EL (cell line): ENCODE measurements at places on chromosomes 5 and 9.
A peak's percentile ranks its signal among the peaks of the same experiment; 100 is the strongest.

DNA sequence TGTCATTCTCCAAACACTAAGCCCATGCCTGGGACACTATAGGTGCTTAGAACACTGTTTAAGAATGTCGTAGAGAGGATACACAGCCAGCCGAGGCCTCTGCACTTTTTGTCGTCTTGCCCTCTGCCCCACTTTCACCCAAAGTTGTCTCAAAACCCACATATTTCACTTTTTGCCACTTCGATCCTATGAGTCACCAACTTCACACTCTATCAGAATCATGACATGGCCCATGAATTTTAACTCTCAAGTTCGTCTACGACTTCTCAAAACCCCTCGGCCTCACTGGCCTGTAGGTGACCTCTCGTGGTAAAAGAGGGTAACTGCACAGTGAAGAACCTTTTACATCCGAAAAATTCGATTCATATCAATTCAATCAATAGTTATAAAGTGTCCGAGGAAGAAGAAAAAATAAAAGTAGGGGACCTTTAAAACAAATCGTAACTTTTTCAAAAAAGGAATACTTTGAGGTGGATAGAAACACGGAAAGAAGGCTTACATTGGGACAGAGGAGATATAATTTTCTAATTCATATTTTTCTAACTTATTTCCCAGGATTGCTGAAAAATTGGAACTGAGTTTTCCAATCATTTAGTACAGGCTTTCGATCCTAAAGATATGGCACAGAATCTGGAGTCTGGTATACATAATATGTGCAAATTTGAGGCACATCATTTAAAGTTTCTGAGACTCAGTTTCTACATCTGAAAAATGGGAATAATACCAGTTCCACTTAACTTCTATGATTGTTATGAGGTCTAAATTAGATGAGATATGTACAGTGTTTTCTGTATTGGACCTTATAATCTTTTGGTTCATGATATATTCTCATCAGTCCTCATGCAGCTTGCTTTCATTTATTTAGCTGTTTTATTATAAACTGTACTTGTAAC is 122.6 kb downstream of the APBA1 start:
- peak; percentile 45 for DNase-seq

- no peak for DNase-seq
These were observed 415.3 kb downstream of the CETN3 start for GRCh38 chr5:89994266-89994665.

DNA sequence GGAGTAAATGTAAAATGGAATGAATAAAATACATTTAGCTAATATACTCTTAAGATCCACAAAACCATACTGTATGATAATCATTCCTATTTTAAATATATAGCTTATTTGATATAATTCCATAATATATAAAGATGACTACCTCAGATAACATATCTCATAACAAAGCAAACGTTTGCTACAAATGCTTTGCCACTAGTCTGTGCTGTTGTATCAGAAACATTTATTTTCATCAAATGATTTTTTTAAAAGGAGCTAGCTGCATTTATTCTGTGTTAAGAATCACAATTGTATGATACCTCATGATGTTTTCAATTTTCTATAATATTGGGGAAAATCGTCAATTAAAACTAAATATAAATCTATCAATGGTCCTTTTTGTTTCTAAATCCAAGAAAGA is 567.2 kb downstream of the PTPRD start:
- DNase-seq = no peak

GRCh38 chr9:113999256-114000062 is 78.6 kb downstream of the AMBP start:
- DNase-seq = no peak

- DNase-seq = peak; percentile 76
These were observed 10.3 kb downstream of the OCLN start for GRCh38 chr5:69502767-69503488.

DNA sequence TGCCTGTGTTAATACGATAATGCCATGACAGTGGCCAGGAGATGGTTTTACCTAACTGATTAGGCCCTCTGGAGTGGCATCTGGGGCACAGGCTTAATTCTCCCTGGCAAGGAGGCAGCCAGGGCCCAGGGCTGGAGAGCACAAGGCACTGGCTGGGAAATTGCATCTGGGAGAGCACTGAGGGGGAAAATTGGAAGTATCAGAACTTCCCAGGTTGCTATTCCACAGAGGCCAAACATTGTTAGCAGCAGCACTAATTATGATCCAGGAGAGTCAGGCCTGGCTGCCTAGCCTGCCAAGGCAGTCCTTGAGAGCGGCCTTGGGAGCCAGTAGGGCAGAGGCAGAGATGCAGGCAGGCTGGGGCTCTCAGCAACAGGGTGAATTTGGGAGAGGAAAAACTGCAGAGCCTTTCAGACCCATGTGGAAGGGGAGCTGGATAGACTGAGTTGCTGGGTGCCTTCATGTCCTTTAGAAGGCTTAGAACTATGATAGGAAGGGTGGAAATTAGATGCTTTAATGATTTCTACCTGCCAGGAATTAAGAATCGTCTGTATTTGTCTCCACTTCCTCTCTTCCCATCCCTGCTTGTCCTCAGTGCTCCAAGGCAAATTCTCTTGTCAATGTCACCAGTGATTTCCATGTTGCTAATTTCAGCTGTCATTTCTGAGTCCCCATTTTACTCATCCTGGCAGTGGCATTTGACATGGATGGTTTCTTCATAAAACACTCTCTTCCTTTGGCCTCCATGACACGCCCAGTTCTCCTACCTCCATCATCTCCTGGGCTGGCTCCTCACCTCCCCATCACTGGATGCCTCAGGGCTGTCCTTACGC is 56.1 kb upstream of the HSPA9 start:
- DNase-seq = no peak

GRCh38 chr9:111615928-111616327 is 15.2 kb upstream of the DNAJC25 start:
- DNase-seq = no peak
